NCI-H2171 treated with DMSO at 0.1 percent for 48 hours (cell line): ENCODE measurements at places on chromosomes 1 and 21.
A peak's percentile ranks its signal among the peaks of the same experiment; 100 is the strongest.

GRCh38 chr1:204863024-204863423 is 7.6 kb upstream of the NFASC start:
- DNase-seq, result no peak

DNA sequence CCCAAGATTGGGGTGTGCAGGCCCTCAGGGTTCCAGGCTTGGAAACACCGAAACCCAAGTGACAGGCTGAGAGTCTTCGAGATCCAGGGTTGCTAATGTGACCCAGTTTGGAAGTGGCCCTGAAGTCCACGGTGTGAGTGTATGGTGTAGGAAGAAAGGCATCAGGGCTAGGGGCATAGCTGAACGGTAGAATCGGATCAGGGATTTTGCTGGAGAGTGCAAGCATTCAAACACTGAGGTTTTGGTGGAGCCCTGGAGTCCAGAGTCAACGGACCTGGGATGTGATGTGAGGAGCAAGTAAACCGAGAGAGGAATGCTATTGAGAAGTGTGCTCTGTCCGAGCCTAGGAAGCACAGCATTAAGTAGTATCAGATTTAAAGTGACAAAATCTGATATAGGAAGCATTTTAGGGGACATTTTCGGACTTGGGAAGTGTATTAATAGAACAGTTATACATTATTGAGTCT is 958 bp downstream of the NFYC start:
- DNase-seq, result peak; percentile 42

- no peak for DNase-seq
Measured at GRCh38 chr1:206580438-206581113, 31.7 kb downstream of the EIF2D start.

DNA sequence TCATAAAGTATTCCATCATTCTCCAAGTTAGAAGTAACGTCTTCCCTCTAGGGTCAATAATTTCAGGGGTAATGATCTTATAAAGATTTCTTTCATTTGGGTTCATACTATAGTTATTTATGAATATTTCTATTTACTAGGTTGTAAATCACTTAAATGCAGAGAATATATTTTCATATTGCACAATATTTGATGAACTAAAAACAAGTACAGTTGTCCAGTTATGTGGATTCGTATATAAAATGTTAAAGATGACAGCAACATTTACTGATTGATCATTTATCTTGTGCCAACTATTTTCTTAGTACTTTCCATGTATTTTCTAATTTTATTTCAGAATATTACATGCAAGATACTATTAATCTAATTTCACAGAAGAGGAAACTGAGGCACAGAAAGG is 220.3 kb upstream of the TNR start:
- no peak for DNase-seq

DNA sequence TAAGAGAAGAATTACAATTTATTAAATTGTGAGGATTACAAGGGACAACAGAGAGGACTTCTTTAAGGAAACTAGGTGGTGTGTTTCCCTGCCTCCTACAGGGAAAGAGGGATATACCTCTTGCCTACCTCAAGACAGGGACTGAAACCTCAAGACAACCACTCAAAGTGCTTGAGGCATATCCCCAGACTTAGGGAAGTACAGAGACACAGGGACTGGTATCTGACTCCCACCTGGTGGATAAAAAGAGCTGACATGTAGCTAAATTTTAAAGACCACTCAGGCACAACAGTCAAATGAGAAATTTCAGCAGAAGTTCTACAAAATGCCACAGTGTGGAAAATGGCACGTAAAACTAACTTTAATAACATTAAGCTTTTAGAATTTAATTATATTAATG is 21.3 kb downstream of the DENND2C start:
- no peak for DNase-seq

GRCh38 chr1:235571482-235571881 is 67.2 kb upstream of the B3GALNT2 start:
- no peak for DNase-seq
